GM10248 (cell line): ENCODE measurements at places on chromosomes 11 and 22.

DNA sequence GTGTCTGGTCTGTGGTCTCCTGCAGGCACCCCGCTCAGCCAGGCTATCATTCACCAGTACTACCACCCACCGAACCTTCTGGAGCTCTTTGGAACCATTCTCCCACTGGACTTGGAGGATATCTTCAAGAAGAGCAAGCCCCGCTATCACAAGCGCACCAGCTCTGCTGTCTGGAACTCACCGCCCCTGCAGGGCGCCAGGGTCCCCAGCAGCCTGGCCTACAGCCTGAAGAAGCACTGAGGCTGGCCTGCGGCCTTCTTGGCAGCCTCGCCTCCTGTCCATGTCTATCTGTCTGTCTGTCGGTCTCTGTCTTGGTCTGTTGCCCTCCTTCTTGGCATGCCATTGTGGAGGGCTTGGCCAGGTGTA lies 27.9 kb downstream of the INCENP start:
- no peak for DNase-seq

- DNase-seq: peak; percentile 67
Measured at GRCh38 chr11:102109896-102110760, at the start of gene YAP1. Gene YAP1, plus strand, starts transcription at chr11:102110447. Its CDS starts 402 bp downstream, at chr11:102110849.

GRCh38 chr11:103714246-103714645 lies 322.2 kb upstream of the DDI1 start:
- DNase-seq: no peak

DNA sequence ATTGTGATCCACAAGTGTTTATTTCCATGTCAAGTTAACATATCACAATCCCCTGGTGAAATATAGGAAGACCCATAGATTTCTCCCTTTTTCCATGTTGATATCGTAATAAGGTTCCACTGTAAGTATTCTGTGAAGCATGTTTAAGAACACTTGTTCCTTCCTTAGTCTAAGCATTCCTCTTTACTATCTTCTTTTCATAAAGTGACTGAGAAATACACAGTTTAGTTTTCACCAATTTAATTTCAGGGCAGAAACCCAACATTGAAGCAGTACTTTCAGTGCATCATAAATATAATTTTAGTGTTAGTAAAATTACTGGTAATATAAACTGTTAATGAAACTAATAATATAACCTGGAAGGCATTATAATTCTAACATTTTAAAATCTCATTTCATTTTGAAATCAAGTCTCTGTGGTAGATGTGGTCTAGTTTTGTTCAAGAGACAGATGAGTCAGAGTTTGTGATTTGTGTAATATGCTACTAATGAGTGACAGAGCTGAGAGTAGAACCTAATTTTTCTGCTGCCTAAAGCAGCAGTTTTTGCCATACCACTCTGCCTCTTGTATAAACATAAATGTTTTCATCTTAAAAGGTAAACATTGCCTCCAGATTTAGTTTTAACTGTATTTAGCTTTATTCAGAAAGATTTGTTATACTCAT lies 79.4 kb downstream of the ATM start:
- DNase-seq: peak; percentile 10

DNA sequence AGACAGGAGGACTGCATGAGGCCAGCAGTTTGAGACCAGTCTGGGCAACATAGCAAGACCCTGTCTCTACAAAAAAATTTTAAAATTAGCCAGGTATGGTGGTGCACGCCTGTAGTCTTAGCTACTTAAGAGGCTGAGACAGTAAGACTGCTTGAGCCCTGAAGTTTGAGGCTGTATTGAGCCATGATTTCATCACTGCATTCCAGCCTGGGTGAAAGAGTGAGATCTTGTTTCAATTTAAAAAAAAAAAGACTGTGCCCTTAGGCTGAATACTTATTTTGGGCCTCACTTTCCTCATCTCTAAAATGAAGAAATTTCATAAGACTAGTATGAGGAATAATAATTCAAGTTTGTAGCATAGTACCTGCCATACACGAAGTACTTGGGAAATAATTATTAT lies 6.9 kb downstream of the AQP11 start:
- DNase-seq: no peak

- DNase-seq: no peak
Measured at GRCh38 chr11:12809364-12809763, 135.1 kb downstream of the TEAD1 start.

GRCh38 chr11:58730507-58731089 lies 1.1 kb downstream of the GLYAT start:
- DNase-seq: no peak

GRCh38 chr11:122717264-122717867 lies 61.8 kb downstream of the UBASH3B start:
- DNase-seq: peak; percentile 59

GRCh38 chr11:111373590-111373989 lies 5.5 kb downstream of the POU2AF1 start:
- no peak for DNase-seq

- peak; percentile 67 for DNase-seq
Measured at GRCh38 chr11:76626921-76627401, 43.6 kb downstream of the LRRC32 start.
